ENCODE measurements at places on chromosomes 2 and 18. TPM values are rescaled to one million over a fixed set of nuclear protein-coding genes. Genes with fewer than 3 reads are reported as not detected.

- peak; percentile 80 for DNase-seq
- no peaks in the 10 kb centered on the region for H3K4me1 ChIP-seq
- H3K4me3 ChIP-seq = no peak overlapping the region
- H3K27ac ChIP-seq = no peak overlapping the region
Measured at GRCh38 chr2:173749315-173749714, 215.9 kb downstream of the SP3 start.

DNA sequence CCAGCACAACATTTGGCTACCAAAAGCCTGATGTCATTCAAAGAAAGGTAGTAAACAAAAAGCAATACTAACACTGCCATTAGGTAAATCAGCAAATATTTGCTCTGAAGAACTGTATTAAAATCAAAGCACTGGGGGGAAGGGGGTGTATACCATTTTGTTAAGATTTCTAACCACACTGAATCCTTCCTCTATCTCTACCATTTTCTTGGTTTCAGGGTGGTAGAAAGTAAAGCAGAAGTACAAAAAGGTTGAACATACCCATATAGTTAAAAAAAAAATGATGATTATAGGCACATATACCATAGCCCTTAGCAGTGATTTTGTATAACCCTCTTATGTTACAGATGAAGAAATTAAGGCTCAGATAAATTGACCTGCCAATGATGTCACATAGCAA, 437.6 kb downstream of the ZEB2 start:
- H3K27ac ChIP-seq = peak overlapping the region; percentile 65
- H3K27me3 ChIP-seq = no peaks in the 10 kb centered on the region
- DNase-seq = no peak
- H3K4me3 ChIP-seq = no peak overlapping the region
- no peaks in the 10 kb centered on the region for H3K36me3 ChIP-seq

DNA sequence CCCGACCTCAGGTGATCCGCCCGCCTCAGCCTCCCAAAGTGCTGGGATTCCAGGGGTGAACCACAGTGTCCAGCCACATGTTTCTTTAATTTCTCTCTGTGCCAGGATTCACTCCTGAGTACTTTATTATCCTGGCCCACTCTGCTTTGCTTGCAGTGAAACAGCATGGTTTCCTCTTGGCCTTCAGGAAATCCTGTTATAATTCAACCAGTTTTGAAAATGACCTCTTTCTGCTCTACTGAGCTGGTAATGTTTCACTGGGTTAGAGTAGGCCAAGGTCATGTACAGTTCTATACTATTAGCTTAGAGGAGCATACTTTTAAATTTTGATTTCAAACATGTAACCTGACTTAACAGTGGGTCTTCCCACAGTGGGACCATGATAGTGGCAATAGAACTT, 90.6 kb upstream of the PELI1 start:
- H3K36me3 ChIP-seq = no peaks in the 10 kb centered on the region
- H3K27ac ChIP-seq = no peak overlapping the region
- no peaks in the 10 kb centered on the region for H3K4me1 ChIP-seq

Gene ANKRD44
- polyA plus RNA-seq = 9.7 TPM

GRCh38 chr2:64498438-64498837, 25.7 kb upstream of the AFTPH start:
- no peak for DNase-seq
- peaks cover 29% of the 10 kb centered on the region for H3K27me3 ChIP-seq
- H3K36me3 ChIP-seq = no peaks in the 10 kb centered on the region

Gene FAP
- 116 TPM for polyA plus RNA-seq

- no peaks in the 10 kb centered on the region for H3K27me3 ChIP-seq
- H3K4me3 ChIP-seq = no peak overlapping the region
- no peak for DNase-seq
- H3K27ac ChIP-seq = no peak overlapping the region
- no peaks in the 10 kb centered on the region for H3K36me3 ChIP-seq
Measured at GRCh38 chr2:232299927-232300674, 78.5 kb upstream of the ALPP start.

- no peak overlapping the region for H3K27ac ChIP-seq
- H3K4me1 ChIP-seq = no peaks in the 10 kb centered on the region
- no peaks in the 10 kb centered on the region for H3K36me3 ChIP-seq
- no peak for DNase-seq
Measured at GRCh38 chr18:29560270-29560669, 1383.3 kb upstream of the CDH2 start.

Gene FER1L5
- polyA plus RNA-seq = 0.24 TPM

- H3K4me1 ChIP-seq = no peaks in the 10 kb centered on the region
- H3K36me3 ChIP-seq = no peaks in the 10 kb centered on the region
- H3K4me3 ChIP-seq = no peak overlapping the region
- H3K27me3 ChIP-seq = peaks cover 33% of the 10 kb centered on the region
- no peak for DNase-seq
- no peak overlapping the region for H3K27ac ChIP-seq
Measured at GRCh38 chr18:902229-902628, 2.4 kb upstream of the ADCYAP1 start.

DNA sequence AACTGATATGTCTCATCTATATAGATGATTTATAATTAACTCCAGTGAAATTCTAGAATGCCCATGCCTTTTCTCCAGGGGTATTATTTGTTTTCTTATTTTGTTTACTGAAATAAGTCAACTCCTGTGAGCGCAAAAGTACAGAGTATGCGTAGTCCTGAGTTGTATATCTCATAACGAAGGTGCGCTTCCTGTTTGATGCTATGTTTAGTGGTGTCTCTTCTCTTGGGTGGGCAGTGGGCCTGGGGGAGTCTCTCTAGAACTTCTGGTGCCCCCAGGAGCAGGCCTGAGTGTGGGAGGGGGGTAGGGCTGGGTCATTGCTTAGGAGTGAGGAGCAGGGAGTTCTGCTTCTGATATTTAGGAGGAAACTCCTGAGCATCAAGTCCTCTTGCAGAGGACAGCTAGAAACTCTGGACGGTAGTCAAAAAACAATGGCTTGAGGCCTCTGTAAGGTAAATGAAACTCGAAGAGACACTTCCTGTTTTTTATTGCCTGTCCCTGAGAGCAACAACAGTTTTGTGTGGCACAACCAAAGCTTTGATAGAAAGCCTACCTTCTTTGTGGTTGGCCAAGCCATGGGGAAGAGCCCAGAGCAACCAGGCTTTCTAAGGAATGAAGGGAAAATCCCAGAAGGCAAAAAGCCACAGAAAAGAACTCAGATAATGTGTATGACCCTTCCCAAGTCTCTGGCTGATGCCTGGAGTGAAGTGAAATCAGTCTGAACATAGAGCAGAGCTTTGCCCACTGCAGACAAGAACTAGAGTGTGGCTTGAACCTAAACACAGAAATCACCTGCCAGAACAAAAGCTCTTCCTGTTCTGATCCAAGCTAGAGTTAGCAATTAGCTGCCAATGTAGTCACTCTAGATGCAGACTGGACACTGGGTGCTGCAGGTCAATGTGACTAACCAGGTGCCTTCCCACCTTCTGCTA, 8.5 kb upstream of the SP140L start:
- H3K4me3 ChIP-seq = no peak overlapping the region
- no peak overlapping the region for H3K27ac ChIP-seq
- no peak for DNase-seq
- H3K4me1 ChIP-seq = no peaks in the 10 kb centered on the region
- H3K36me3 ChIP-seq = no peaks in the 10 kb centered on the region

- no peak overlapping the region for H3K27ac ChIP-seq
- no peaks in the 10 kb centered on the region for H3K4me1 ChIP-seq
Measured at GRCh38 chr2:224365331-224365730, 36.6 kb downstream of the FAM124B start.

- H3K36me3 ChIP-seq = no peaks in the 10 kb centered on the region
- H3K27me3 ChIP-seq = no peaks in the 10 kb centered on the region
- peaks cover 8% of the 10 kb centered on the region for H3K4me1 ChIP-seq
- H3K27ac ChIP-seq = no peak overlapping the region
- H3K4me3 ChIP-seq = no peak overlapping the region
Measured at GRCh38 chr2:102313025-102313424, 1.7 kb downstream of the IL1RL1 start.

DNA sequence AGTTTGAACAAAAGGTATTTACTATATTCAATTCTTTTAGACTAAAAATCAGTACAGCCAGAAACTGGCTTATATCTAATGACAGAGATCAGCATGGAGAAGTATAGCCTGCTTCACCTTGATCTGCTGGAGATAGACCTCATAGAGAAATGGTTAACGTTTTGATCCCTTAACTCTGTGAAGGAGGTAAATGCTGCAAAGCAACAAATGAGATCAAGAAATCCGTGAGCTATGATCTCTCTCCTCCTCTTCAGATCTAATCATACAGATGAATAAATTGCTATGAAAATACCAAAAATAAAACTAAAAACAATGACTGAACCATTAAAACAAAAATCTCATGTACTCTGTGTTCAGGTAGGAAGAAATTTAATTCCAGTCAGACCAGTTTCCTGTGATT, 42.8 kb downstream of the KLHL14 start:
- H3K27me3 ChIP-seq = no peaks in the 10 kb centered on the region
- DNase-seq = no peak
- no peaks in the 10 kb centered on the region for H3K4me1 ChIP-seq
- no peaks in the 10 kb centered on the region for H3K36me3 ChIP-seq
- H3K4me3 ChIP-seq = peak overlapping the region; percentile 43

- no peak overlapping the region for H3K4me3 ChIP-seq
- no peaks in the 10 kb centered on the region for H3K27me3 ChIP-seq
- no peaks in the 10 kb centered on the region for H3K36me3 ChIP-seq
- H3K27ac ChIP-seq = no peak overlapping the region
Measured at GRCh38 chr2:235859651-235860050, 308.5 kb downstream of the GBX2 start.

GRCh38 chr2:240933048-240933965, 27.2 kb downstream of the CROCC2 start:
- no peak for DNase-seq
- no peaks in the 10 kb centered on the region for H3K36me3 ChIP-seq

- no peaks in the 10 kb centered on the region for H3K36me3 ChIP-seq
- DNase-seq = no peak
- no peak overlapping the region for H3K27ac ChIP-seq
- no peaks in the 10 kb centered on the region for H3K4me1 ChIP-seq
- H3K27me3 ChIP-seq = no peaks in the 10 kb centered on the region
Measured at GRCh38 chr2:62883629-62884028, 167.0 kb upstream of the OTX1 start.

DNA sequence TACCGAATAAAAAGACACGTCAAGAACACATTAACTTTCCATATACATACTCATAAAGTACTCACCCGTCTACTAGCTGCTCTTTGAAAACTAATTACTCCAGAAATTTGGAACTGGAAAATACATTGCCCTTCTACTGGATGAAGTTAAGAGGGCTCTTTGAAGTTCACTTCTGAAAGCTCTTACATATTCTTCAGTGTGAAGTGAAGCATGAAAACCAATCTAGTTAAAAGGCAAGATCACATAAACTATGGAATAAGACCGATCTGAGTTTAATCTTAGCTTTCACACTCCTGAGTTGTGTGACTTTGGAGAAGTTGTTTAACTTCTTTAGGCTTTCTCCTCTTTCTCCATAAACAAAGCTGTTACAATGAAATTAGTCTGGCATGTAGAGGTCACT, 38.5 kb downstream of the REV1 start:
- H3K4me3 ChIP-seq = no peak overlapping the region
- no peaks in the 10 kb centered on the region for H3K27me3 ChIP-seq
- no peak for DNase-seq
- no peaks in the 10 kb centered on the region for H3K4me1 ChIP-seq
- peaks cover 1% of the 10 kb centered on the region for H3K36me3 ChIP-seq
- H3K27ac ChIP-seq = no peak overlapping the region
